ENCODE measurements at places on chromosomes 7 and 10.

DNA sequence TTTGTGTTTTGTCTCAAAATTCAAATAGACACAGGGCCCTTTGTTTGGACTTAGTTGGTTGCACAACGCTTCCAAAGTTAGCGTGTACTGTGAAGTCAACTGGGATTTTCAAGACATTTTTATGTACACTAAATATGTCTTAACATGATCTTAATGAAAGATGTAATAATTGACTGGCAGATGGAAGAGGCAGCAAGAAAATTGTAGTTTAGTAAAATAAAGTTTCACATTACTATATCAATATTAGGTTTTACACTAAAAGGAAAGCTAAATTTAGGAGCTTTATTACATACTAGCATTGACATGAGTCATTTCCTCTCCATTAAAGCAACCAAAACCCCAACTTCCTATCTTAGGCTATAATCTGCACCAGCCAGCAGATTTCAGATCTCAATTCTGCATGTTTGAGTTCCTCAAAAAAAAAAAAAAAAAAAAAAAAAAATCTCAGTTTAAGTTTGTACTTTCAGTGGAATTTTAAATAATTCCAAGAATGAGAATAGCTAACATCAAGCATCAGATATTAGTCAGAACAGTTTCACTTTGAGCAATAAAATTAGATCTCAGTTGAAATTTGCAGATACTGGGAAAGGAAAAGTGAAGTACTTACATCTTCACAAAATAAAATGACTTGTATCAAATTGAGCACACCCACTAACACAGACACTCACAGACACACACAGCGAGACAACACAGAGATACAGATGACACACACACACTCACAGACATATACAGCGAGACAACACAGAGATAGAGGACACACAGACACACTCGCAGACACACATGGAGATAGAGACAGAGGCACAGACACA is 346.6 kb upstream of the KLF6 start:
- peak; percentile 97 for DNase-seq

- DNase-seq = no peak
These were observed 28.8 kb upstream of the ZFAND2A start for GRCh38 chr7:1188720-1189294.

DNA sequence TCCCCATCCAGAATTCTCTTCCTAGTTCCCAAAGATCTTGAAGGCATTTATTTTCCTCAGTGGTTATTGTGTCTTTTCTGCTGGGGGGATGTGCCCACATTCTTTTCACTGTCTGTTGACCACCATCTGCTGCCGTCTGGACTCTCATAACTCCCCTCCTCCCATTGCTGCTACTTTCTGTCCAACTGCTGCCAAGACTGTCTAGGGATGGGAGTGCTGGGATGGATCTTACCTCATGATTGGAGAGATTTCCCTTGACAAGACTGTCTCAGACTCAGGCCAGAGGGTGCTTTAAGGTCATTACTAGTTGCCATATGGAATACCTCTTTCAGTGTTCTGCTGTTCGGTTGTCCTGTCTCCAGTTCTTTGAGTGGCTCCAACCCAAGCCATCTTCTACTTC is 141.6 kb downstream of the C1GALT1 start:
- DNase-seq = no peak

GRCh38 chr7:35849954-35850353 is 49.1 kb downstream of the SEPTIN7 start:
- DNase-seq = no peak
